ENCODE measurements at places on chromosomes 6 and 20. TPM values are rescaled to one million over a fixed set of nuclear protein-coding genes. Genes with fewer than 3 reads are reported as not detected.

DNA sequence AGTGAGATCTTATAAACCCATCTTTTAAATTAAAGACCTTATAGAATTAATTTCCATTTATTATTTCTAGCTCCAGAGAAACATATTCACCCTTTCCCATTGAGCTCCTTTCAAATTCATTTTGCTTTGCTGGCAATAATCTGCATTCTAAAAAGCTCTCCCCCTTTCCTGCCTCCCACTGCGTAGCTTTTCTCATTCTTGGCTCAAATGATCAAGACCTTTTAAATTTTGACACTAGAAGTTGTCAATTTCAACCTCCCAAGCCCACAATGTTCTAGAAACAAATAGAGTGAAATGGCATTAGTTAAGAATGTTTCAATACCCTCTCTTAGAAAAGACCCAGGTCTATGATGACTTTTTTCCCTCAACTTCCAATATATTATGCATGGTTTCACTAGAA, 186.9 kb downstream of the AKAP7 start:
- no peak for DNase-seq
- no peaks in the 10 kb centered on the region for H3K4me1 ChIP-seq
- H3K27me3 ChIP-seq: no peaks in the 10 kb centered on the region
- no peak overlapping the region for H3K4me3 ChIP-seq
- no peaks in the 10 kb centered on the region for H3K36me3 ChIP-seq

GRCh38 chr6:134723081-134723871, 226.6 kb downstream of the ALDH8A1 start:
- no peaks in the 10 kb centered on the region for H3K27me3 ChIP-seq
- no peaks in the 10 kb centered on the region for H3K36me3 ChIP-seq
- H3K4me1 ChIP-seq: peaks cover 6% of the 10 kb centered on the region
- H3K27ac ChIP-seq: no peak overlapping the region

DNA sequence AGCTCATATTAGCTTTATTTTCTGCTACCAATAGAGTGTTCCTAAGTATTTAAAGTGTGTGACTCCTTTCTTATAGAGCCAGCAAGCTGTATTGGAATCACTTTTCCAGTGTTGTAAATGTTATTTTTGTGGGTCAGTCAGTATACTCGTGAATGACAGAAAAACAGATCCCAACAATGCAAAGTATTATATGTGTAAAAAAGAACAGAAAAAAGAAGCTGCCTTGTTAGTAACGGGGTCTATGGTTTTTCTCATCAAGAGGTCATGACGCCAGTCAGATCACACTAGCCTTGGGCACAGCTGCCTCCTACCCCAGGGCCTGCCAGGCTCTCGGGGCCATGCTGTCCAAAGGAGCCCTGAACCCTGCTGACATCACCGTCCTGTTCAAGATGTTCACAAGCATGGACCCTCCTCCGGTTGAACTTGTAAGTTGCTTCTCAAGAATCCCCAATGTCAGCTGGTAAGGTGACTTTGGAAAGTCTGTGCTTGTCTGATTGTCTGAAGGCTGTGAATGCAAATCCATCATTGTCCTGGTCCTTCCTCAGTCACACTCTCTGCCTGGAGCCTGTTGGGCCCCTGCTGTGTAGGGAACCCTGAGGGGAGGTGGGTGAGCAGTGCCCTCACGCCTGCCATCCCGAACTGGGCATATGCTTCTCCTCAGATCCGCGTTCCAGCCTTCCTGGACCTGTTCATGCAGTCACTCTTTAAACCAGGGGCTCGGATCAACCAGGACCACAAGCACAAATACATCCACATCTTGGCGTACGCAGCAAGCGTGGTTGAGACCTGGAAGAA, 9.8 kb downstream of the NELFCD start:
- no peak for DNase-seq
- H3K4me1 ChIP-seq: peaks cover 8% of the 10 kb centered on the region
- peaks cover 11% of the 10 kb centered on the region for H3K36me3 ChIP-seq
- H3K27ac ChIP-seq: no peak overlapping the region
- no peak overlapping the region for H3K4me3 ChIP-seq

Gene ADGRF5
- 23.6 TPM for total RNA-seq

Gene PRPH2
- 4.9 TPM for total RNA-seq
